ENCODE measurements at places on chromosomes 1 and 21.

DNA sequence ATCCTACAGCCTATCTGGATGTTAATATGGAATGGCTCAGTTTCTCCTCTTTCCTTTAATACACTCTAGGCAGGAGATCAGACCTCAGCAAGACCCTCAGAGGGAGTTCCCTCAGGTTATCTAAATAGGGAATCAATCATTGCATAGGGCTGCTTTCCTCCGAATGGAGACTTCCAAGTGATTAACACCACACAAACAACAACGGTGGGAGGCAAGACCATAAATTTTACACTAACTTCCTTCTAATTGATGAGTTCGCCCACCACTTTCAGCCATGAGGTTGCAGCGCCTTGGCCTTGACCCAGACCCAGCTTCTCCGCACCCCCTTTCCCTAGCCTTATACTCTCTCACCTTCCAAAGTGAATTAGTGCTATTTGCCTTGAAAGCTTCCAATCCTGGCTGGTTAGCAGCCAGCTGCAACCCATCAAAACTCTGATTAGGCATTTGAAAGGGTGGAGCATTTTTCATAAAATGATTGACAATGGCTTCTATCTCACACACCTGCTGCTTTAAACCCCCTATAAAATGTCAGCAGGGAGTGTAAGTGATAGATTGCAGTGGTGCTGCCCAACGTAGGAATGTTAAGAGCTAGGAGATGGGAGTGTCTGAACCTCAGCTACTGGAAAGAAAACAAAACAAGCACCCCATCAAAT is 534.9 kb upstream of the USP24 start:
- no peak for DNase-seq

DNA sequence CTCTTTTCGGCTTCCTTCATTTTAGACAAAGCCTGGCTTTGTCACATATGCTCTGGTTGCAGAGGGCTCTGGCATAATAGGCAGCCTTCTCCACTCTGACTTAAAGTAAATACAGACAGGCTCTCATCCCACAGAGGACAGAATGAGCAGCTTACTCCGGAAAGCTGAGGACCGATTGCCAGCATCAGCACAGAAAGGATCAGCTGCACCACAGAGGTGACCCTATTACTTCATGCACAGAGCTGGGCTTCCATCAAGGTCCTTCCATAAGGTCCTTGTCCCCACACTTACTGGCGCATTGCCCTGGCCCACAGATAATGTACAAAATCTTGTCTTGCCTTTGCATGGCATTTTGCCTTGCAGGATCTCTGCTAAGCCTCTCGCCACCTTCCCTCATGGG is 67.6 kb downstream of the SEC16B start:
- DNase-seq = no peak

DNA sequence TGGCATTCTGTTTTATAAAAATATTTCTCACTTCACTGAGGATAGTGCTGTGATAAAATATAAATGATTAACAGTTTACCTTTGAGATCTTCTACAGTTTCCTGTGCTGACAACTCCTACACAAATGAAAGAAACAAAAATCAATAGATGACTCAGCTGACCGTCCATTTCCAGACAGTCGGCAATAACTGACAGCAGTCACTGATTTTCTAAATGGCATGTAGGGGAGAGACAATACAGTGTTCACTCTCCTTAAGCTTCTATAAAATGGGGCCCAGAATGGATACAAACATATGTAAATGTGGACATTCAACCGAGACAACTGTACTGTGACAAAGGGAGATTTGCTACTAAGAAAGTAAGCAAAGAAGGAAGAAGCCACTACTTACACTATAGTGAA is 34.3 kb downstream of the PCNX2 start:
- no peak for DNase-seq

- no peak for DNase-seq
Observed at GRCh38 chr21:29669416-29669815, 270.4 kb downstream of the GRIK1 start.

DNA sequence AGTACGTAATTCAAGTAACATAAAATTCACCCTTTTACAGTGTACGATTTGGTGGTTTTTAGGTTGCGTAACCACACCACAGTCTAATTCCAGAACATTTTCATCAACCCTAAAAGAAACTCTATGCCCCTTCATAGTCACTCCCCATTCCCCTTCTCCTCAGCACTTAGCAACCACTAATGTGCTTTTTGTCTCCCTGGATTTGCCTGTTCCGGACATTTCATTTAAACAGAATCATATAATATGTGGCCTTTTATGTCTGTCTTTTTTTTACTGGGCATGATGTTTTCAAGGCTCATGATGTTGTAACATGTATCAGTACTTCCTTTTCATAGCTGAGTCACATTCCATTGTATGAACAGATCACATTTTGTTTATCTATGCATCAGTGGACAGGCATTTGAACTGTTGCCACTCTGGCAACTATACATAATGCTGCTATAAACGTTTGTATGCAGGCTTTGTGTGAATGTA is 20.8 kb downstream of the OBSCN start:
- no peak for DNase-seq

DNA sequence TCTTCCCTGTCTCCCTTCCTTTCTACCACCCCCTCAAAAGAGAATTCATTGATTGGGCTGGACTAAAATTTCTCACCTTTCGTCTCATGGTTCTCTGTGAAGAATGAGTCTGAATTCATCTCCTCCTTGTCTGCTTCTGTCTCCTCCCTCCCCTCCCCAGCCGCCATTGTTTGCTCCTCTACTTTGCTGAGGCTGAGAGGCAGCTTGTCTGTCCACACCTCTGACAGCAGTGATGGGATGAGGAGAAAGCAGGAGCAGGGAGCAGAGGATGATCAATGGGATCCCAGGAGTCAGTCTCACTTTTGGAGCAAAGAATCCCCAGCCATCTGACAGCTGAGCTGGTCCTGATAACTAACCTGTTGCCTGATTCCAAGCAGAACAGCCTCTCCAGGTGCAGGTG is 2.5 kb downstream of the ILDR2 start:
- no peak for DNase-seq

- no peak for DNase-seq
Observed at GRCh38 chr1:17437260-17437579, 2.3 kb downstream of the RCC2 start.

- DNase-seq = no peak
Observed at GRCh38 chr1:167777269-167777650, 55.5 kb downstream of the MPZL1 start.

- DNase-seq = no peak
Observed at GRCh38 chr1:89978755-89979154, 16.2 kb upstream of the ZNF326 start.

GRCh38 chr1:35475856-35476674 is 81.1 kb downstream of the KIAA0319L start:
- DNase-seq = no peak

DNA sequence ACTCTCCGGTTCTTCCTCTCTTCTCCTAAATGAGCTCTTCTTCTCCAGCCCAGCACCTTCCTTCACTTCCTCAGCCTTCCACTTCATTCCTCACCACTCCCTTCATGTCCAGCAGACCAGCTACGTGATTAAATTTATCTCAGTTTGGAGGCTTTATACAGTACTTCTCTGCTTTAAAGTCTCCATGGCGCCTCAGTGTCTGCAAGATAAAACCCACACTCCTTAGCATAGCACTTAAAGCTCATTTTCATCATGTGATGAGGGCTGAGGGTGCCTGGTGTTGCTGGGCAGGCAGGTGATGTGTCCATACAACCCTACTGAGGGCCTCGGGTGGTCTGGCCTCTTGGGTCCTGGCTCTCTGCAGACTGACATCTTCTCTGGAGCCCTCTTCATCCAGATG is 7.7 kb downstream of the SLC5A9 start:
- DNase-seq = no peak

DNA sequence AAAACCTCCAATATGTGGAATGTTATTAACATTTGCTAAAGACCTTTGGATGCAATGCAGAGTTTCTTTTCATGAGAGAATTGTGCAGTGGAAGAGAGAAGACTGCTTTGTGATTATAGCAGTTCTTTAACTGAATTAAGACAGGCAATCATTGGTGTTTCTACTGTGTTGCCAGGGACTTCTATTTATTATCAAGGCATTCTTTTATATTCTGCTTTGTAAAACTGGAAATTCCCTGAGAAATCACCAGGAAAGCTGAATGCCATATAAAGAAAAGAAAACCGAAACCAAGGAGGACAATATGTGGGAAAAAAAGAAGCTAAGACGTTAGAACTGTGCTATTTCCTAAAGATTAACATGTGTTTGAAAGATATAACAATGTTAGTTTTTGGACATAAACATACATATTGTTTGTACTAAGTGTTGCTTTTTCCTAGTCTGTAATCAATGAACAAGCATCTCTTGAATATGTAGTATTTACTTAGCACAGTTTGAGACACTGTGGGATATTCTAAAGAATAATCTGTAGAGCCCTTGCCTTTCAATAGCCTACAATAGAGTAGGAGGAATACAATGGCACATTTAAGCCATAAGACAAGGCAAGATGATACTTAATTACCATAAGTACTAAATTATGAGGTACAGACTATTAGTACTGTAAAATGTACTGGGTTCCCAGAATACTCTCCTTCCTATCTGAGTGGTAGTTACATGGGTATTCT is 47.1 kb downstream of the EXTL2 start:
- no peak for DNase-seq

- DNase-seq = no peak
Observed at GRCh38 chr1:98698625-98699024, 37.1 kb downstream of the SNX7 start.

GRCh38 chr21:43933199-43933598 is 68.2 kb downstream of the AGPAT3 start:
- DNase-seq = no peak

GRCh38 chr1:27596986-27597385 is 7.0 kb downstream of the AHDC1 start:
- no peak for DNase-seq

GRCh38 chr21:42820616-42821465 is 58.5 kb downstream of the WDR4 start:
- no peak for DNase-seq

GRCh38 chr21:33974513-33975468 is 59.2 kb upstream of the ATP5PO start:
- DNase-seq = no peak

DNA sequence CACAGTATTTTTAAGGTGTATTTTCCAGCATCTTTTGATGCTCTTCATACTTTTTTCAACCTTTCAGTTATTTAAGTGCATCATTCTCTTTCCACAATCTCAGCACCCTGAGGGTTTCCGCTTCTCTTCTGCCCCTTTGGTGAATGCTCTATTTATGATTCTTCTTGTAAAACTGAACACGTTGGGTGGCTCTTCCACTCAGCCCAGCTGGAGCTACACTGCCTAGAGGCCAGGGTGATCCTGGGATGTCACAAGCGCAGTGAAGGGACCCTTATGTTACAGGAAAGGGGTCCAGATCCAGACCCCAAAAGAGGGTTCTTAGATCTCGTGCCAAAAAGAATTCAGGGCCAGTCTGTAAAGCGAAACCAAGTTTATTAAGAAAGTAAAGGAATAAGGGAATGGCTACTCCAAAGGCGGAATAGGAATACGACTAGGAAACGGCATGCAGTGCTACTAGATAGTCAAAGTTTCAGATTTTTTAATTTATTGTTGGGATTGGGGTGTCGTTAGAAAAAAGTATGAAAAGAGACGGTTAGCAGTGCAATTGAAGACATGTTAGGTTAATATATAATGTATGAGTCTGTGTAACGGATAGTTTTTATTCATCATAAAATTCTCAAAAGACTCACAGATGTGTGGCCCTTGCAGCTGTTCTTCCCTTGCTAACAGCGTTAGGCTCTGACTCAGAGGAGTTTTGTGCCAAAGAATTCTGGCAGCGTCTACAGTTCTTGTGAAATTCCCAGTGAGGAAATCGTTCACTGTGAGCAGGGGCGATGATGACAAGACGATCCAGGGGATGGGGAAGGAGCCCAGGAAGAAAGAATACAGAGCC is 14.4 kb upstream of the ERVH48-1 start:
- peak; percentile 95 for DNase-seq

DNA sequence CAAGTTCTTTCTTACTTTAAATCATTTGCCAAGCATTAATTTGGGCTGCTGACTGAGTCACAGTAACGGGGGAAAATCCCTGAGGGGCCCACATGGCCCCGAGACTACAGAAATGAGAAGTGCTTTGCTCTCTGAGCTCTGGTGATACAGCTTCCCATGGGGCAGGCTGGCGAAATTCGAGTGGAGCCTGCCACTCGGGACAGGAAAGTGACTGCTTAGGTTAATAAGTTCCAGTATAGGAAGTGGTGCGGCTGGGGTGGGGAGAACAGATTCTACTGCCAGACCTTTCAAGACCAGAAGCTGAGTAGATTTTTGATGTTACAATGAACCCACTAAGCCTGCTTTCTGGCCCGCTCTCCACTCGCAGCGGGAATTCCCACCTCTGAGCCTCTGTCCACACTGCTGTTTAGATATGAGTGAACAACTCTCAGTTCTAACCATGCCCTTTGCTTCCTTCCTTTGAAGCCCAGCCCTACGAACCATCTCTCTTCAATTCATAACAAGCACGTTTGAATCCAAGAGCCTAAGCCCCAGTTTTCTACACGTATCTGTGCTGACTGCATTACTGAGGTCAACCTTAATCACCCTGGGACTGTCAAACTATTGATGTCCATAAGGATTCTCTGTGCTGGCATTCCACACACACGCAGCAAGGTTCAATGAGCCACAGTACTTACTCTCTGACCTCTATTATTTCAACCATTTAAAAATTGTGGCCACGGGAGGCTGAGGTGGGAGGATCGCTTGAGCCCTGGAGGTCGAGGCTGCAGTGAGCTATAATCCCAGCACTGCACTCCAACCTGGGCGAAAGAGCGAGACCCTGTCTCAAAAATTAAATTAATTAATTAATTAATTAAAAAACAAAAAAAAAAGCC is 9.6 kb downstream of the ZBTB17 start:
- DNase-seq = peak; percentile 54

GRCh38 chr21:33968080-33968994 is 52.7 kb upstream of the ATP5PO start:
- DNase-seq = no peak

GRCh38 chr1:52604063-52604770 is 2.0 kb downstream of the GPX7 start:
- DNase-seq = no peak

- no peak for DNase-seq
Observed at GRCh38 chr1:110608247-110608646, 2.1 kb upstream of the KCNA2 start.

DNA sequence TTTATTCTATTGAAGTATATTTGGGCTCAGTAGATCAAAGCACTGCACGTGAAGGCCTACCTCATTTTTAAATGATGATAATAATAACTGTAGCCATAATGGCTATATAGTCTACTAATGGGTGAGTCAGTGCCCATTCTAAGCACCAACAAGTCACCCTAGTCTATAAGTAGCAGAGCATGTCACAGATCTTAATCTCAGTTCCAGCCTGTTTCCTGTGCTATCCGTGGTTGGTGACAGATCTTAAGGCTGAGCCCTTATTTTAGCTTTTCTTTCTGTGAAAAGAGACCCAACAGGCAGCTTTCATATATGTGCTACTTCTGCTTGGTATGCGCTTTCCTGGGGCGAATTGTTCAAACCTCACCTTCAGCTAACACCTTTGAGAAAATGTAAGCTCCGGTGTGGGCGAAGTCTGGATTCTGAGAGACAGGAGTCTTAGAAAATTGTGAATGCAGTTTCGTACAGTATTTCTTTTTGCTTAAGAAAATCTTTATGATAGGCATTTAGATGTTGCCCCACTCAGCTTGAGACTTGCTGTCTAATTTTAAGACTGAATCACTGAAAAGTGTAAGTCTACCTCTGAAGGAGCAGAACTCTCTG is 59.6 kb downstream of the FMN2 start:
- no peak for DNase-seq

GRCh38 chr1:201026836-201027235 is 3.3 kb upstream of the KIF21B start:
- no peak for DNase-seq

- DNase-seq = peak; percentile 85
Observed at GRCh38 chr21:25639551-25640201, 618 bp downstream of the JAM2 start.
